Gastroesophageal sphincter (tissue), 4 donors: ENCODE measurements at places on chromosomes 1 and 21.

- ATAC-seq = peak; percentile 23
These were observed 138.6 kb upstream of the NGF start for GRCh38 chr1:115476616-115477015.

DNA sequence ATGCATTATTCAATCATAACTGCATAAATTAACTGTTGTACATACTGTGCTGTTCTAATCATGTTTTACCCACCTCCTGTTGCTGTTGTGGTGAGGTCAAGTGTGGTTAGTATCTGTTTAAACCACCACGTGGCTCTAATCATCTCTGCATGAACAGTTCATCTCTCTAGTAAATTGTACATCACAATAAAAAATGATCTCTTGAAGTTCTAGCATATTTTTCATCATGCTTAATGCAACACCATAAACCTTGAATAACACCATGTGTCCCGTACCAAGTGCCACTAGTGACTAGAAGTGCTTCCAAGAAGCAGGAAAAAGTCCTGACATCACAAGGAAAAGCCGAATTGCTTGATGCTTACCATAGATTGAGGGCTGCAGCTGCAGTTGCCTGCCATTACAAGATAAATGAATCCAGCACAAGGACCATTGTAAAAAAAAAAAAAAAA is 51.7 kb downstream of the SNRPE start:
- ATAC-seq = no peak

GRCh38 chr1:236947794-236948193 is 56.4 kb downstream of the MT1HL1 start:
- ATAC-seq = no peak

- ATAC-seq = peak; percentile 92
These were observed at the start of gene GGPS1 for GRCh38 chr1:235328271-235329138. Gene GGPS1 (plus strand): TSS chr1:235328570. CDS start chr1:235335265, 6,695 bp downstream.

DNA sequence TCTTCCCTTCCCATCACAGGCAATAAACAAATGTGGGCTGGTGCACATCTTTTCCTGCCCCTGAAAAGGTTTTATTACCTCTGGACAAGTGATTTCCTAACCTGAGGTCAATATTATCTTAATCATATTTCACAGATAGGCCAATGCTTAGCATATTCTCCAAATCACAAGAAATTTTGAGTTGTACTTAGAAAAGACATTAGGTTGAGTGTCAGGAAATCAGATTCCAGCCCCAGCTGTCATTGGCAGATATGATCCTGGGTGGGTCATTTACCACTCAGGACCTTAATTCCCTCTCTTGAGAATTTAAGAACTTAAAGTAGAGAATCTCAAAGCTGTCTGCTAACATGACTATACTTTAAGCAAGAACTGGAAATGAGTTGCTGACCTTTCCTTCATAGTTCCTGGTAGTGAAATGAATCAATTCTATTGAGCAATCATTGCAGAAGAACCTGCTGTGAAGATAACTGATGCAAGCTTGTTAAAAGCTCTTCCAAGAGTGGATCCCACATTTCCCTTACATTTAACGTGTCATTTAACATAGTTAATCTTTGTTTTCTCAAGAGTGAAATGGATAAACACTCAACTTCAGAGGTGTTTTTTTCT is 46.4 kb upstream of the CR2 start:
- no peak for ATAC-seq

GRCh38 chr1:176925223-176925622 is 239.3 kb downstream of the ASTN1 start:
- no peak for ATAC-seq

- no peak for ATAC-seq
These were observed 699.2 kb upstream of the ZP4 start for GRCh38 chr1:238589843-238590435.

DNA sequence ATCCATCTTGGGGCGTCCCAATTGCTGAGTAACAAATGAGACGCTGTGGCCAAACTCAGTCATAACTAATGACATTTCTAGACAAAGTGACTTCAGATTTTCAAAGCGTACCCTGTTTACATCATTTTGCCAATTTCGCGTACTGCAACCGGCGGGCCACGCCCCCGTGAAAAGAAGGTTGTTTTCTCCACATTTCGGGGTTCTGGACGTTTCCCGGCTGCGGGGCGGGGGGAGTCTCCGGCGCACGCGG is 282 bp upstream of the SOD1 start:
- ATAC-seq = peak; percentile 47

GRCh38 chr1:22420455-22421053 is 31.1 kb upstream of the ZBTB40 start:
- ATAC-seq = peak; percentile 80

DNA sequence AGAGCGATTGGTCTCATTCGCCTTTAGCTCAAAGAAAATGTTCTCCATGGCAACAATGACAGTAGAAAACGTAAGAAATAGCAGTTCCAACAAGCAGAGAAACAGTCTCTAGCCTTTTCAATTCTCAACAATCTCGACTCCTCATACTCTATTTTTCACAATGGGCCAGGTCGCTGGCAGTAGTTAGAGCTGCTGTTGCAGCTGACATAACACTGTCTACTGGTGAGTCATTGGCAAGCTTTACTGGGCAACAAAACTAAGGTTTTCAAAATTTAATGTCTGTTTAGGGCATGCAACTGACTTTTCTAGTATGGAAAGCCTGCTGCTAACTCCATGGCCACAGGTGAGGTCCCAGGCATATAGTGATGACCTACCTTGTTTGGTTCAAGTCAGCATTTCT is 221.1 kb upstream of the KAZN start:
- ATAC-seq = no peak

DNA sequence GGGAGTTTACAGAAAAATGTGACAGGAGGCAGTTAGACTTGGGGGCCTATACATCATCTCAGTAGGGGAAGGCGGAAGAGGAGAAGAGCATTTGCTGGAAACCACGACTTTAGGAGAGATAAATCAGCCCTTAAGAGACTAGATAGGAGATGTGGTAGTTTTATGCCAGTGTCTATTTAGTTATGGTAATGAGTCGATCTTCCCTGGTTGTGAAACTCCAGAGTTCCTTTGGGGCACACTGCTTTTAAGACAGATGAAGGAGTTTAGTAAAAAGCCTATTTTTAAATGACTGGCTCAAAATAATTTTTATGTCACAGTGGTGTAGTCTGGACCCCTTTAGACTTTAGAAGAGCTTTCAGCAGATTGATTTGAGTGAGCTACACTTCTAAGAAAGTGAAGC is 7.8 kb downstream of the PGM1 start:
- no peak for ATAC-seq

DNA sequence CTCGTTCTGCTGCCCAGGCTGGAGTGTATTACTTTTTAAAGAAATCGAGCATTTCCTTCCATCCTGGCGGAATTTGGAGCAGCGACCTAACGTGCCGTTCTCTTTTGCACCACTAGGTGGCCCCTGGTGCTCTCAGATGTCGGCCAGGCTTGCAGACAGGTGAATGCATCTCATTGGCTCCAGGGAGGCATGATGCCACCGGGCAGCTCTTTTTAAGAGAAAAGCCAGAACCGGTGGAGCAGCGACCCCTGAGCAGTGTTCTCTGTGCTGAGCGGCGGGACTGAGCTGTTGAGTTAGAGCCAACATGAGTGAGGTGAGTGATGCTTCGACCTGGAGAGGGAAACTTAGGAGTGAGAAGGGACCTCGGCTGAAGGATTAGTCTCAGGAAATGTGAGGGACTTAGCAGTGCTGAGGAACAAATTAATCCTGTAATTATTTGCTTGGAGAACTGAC is at the start of gene PCP4:
TSS of gene PCP4 (plus strand) at position 241 of the 453 bp plus-strand sequence. CDS start at position 305, 64 bp downstream.
- ATAC-seq = peak; percentile 34

DNA sequence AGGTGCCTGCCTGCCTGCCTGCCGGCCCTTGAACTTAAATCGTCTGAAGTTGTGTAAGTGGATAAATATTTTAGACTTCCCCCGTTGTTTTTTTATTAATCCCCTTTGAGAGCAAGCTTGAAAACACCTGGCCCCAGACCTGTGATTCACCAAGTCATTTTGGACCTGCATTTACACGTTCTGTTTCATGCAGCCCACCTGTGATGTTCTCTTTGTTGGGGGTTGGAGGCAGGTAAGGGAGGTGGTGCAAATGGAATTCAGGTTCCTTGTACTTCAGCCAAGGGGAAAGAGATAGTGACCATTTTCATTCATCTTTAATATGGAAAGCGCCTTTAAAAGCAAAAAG is 1.2 kb downstream of the SLC37A1 start:
- no peak for ATAC-seq

- no peak for ATAC-seq
These were observed 53.1 kb upstream of the PROX1 start for GRCh38 chr1:213934649-213935048.
